Activated CD4-positive, alpha-beta T cell treated with anti-CD3 and anti-CD28 coated beads, Interleukin-2, Interleukin-6, amounts not matched to agents 100 ng/mL and 50 ng/mL, durations not matched to agents 16 hours and 8 hours (primary cell): ENCODE measurements at places on chromosomes 16 and 17.

GRCh38 chr17:74245145-74245831 lies 28.7 kb upstream of the DNAI2 start:
- DNase-seq, result no peak

GRCh38 chr17:33328129-33328528 lies 35.0 kb upstream of the ASIC2 start:
- no peak for DNase-seq

DNA sequence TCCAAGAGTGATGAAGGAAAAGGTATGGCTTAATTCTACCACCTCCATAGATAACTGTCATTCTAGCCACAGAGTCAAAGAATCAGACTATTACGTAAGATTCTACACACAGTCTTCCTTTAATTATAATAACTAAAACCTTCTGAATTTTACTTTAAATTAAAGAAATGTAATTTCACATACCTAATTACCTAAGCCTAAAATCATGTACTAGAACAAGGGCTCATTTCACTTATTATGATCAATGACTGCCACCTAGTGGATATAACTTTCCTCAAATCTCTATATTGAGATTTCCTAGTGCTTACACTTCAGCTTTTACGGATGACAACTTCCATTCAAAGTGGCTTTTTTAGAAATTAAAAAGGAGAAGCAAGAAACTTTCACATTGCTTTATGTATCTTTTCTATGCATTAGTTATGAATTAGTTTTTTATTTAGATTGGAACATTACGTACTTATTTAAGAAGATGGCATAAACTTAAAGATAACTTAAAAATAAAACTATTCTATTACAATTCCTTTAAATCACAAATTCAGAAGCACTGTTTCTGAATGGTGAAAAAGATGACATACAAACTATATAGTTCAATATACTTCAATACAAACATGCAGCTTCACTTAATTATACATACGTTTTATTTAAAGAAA lies 18.2 kb upstream of the ABCA10 start:
- peak; percentile 33 for DNase-seq

GRCh38 chr16:31081428-31082351 lies 7.1 kb downstream of the PRSS53 start:
- no peak for DNase-seq

- DNase-seq, result no peak
Observed at GRCh38 chr16:84976644-84977400, 34.5 kb downstream of the ZDHHC7 start.
